ENCODE measurements at places on chromosomes 1 and 21.

DNA sequence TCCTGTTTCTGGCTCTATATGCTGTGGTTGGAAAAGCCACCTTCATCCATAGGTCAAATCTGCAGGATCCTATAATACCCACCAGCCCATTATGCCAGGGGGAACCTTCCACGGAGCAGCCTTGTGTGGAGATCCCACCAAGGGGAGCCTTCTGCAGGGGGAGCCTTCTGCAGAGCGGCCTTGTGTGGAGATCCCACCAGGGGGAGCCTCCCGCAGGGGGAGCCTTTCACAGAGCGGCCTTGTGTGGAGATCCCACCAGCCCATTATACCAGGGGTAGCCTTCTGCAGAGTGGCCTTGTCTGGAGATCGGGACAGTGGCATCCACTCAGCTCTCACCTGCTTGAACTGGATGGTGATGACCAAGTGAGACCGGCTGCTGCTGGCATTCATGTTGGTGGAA lies 85.3 kb downstream of the SCCPDH start:
- no peak for DNase-seq

DNA sequence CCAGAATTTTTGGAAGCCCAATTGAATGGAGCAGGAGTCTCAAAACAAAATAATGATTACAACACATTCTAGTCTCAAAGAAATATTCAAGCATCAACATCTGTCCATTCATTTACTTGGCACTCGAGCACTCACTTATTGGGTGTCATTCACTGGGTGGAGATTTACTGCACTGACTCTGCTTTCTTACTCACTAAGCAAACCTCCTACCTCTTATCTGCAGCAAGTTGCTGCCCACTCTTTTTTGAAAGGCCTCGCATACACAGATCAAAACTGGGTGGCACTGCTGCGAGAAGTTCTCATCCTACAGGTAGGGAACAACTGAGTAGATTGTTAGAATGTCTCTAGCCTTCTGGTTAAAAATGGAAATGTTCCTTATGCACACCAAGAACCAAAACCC lies 18.0 kb downstream of the RHBDL2 start:
- no peak for DNase-seq

- no peak for DNase-seq
These were observed 11.6 kb upstream of the PADI6 start for GRCh38 chr1:17360272-17360956.

- DNase-seq: no peak
These were observed 29.8 kb downstream of the GPR137B start for GRCh38 chr1:236172041-236172579.

- DNase-seq: no peak
These were observed 576.1 kb upstream of the RGS18 start for GRCh38 chr1:191582169-191582568.

GRCh38 chr1:56389813-56390212 lies 189.6 kb downstream of the PLPP3 start:
- no peak for DNase-seq

DNA sequence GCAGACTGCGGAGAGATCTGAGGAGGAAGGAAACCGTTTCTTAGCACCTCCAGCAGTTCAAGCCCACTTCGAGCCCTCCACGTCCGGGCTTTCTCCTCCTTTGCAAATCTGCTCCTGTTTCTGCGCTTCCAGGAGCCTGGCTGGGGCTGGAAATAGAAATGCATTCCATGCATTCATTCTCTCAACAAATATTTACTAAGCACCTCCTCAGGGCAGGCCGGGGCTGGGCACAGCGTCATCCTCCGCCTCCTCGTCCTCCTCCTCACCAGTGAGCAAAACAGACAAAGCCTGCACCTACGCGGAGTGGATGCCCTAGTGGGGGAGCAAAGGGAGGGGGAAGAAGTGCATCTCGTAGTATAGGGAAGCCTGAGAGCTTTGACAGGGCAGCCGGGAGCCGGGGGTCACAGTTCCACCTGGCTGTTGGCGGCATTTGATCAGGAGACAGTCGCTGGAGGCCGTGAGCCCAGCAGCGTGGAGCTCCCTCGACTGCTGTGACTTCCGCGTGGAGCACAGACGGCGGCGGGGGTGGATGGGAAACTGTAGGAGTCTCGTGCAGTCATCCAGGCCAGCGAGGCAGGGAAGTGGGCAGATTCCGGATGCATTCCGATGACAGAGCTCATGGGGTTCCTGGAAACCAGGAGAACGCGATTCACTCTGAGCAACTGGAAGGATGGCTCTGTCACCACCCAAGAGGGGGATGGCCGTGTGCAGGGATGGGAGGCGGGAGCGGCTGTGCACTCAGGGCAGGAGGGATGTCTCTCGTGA lies 93.5 kb downstream of the SIK1 start:
- no peak for DNase-seq

DNA sequence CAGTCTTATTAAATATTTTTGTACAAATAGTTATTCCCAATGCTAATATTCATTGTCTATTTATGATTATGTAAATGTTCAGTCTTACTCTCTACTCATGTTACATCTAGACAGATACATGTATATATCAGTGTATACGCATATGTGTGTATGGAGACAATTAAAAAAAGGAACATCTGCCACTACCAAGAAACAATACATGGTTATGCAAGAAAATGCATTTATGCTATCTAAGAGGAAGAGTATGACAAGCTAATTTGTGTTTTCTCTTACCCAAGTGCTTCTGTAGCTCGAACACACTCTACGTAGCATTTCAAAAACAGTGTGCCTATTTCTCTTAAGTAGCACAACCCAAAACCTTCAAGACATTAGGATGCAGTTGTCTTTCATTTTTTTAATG lies 6.1 kb upstream of the RLF start:
- no peak for DNase-seq

DNA sequence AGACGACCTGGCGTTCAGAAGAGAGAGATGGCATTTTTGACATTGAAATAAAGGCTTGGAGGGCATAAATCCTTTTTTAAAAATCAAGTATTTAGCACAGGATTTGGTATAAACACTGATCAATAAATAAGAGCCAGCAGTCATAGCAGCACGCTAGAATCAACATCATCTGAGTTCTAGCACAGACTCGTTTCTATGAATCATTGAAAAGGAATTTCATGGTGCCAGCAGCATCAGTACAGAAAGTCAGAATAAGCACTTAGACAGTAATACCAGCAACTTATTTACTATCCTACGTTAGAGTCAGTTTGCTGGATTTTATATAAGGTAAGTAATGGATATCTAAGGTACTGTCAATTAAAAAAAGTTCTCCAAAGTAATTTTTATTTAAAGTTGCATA lies 119.3 kb downstream of the HLCS start:
- DNase-seq: no peak

DNA sequence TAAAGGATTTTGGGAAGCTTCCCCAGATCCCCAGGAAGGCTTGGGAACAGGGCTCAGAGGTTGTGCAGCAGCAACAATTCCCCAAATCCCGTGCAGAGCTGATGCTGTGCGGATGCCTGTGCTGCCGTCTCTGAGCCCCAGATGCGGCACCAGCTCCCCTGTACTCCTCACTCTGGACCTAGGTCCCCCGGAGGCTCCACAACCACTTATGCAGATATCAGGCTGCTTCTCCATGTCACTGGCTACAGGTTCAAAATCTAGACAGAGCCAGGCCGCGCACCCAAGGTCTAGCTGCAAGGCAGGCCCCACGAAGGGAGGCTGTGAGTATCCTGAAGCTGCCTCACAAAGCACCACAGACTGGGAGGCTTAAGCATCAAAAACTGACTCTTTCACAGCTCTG lies 81.6 kb downstream of the PDE9A start:
- DNase-seq: no peak

DNA sequence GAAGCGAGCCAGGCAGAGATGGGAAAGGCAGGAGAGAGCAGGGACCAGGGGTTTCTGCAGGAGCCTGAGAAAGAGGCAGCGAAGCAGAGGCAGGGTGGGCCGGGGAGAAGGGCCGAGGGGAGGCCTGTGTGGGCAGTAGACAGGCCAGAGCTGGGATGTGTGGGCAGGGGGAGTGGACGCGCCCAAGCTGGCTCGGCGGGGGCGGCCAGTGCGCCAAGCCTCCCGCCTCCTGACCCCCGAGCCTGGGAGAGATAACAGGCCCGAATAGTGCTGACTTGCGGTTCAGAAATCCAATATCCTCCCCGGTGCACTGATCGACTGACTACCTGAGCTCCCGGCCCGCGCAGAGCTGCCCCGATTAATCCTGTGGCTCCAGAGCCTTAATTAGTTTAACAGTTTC lies 41.9 kb downstream of the AHDC1 start:
- no peak for DNase-seq

- DNase-seq: no peak
These were observed 1.8 kb upstream of the TFF2 start for GRCh38 chr21:42352441-42353095.

DNA sequence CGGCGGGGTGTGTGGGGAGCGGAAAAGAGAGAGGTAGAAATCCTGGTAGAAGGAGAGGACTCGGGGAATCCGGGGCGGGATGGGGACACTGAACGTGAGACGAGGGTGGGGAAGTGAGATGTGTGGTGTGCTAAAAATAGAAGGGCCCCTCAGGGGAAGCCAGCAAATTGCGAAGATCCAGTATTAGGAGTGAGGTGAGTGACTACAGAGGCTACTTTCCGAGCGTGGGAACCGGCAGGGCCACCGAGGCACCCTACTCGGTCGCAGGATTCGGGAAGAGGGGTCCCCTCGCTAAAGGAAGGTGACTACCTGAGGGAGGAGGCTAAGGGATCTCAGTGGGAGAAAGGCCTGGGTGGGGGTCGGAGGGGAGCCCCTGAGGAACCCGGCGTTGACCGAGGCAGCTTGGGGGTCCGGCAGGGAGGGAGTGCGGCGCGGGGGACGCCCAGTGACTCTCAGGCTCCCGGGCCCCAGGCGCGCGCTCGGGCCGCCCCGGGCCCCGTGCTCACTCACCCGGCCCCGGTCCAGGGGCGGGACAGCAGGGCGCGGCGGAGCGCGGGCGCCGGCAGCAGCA lies 318 bp downstream of the ALDH4A1 start:
- DNase-seq: peak; percentile 33

GRCh38 chr1:186905561-186905960 lies 76.8 kb downstream of the PLA2G4A start:
- DNase-seq: no peak

GRCh38 chr1:10724948-10725847 lies 71.2 kb downstream of the CASZ1 start:
- no peak for DNase-seq

- no peak for DNase-seq
These were observed 64.9 kb upstream of the F3 start for GRCh38 chr1:94606471-94606870.

DNA sequence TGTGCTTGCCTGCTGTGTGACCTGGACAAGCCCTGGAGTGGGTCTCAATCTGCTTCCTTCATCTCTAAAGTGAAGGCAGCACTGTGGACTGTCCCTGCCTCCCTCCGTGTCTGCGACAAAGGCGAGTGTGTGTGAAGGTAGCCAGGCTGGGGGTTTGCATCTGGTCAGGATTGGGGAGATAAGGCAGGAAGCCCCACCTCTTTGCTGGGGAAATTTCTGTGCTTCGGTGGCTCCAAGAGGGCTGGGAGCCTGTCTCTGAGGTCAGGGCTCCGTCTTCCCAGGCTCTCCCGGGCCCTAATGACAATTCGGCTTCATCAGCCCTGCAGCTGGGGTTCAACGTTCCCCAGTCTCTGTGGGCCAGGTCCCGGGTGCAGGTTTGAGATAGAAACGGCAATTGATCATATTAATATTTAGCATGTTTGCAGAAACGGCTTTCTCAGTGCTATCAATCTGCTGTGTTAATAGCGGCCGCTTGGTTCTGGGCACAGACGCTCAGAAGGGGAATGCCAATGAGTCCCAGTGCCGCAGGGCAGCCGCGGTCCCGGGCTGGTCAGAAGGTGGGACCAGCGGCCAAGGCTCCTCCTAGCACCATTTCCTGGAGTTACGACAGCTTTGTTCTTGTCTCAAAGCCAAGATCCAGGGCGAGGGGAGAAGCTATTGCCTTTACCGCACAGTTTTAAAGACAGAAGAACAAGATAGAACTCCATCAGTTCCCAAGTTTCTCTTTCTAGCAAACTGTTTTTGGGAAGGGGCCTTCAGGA lies 105.7 kb downstream of the PRDM16 start:
- DNase-seq: no peak

GRCh38 chr1:47409311-47410067 lies 6.6 kb upstream of the FOXE3 start:
- DNase-seq: no peak

DNA sequence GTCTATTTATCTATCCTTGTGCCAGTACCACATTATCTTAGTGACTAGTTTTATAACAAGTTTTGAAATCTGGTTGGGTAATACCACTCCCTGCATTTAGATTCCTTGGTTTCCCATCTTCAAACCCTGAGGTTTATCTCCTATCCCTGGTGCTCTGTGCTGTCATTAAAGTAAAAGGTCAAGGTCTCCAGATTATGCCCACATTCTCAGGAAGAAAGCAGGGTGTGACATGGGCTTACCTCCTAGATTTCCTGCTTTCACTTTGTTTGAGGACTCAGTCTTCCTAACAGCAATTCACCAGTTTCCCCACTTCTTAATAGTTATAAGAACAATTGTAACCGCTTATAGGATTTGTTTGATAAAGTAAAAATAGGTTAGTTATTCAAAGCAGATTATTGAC lies 86.0 kb downstream of the CACHD1 start:
- no peak for DNase-seq

- DNase-seq: no peak
These were observed 4.9 kb upstream of the TRIM63 start for GRCh38 chr1:26072305-26072704.

GRCh38 chr1:95246511-95246910 lies 12.5 kb downstream of the RWDD3 start:
- no peak for DNase-seq

DNA sequence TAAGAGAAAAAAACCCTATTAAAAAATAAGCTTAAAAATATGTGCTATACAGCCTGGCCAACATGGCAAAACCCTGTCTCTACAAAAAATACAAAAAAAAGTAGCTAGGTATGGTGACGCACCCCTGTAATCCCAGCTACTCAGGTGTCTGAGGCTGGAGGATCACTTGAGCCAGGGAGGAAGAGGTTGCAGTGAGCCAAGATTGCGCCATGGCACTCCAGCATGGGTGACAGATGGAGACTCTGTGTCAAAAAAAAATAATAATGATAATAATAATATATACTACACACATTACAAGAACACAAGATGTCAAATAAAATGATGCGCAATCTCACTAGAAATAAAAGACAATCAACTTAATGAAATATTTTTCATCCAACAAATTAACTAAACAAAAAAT lies 22.9 kb downstream of the NRDC start:
- no peak for DNase-seq

GRCh38 chr1:96524100-96524499 lies 197.5 kb upstream of the PTBP2 start:
- no peak for DNase-seq
